ENCODE measurements at places on chromosomes 16 and 17.

DNA sequence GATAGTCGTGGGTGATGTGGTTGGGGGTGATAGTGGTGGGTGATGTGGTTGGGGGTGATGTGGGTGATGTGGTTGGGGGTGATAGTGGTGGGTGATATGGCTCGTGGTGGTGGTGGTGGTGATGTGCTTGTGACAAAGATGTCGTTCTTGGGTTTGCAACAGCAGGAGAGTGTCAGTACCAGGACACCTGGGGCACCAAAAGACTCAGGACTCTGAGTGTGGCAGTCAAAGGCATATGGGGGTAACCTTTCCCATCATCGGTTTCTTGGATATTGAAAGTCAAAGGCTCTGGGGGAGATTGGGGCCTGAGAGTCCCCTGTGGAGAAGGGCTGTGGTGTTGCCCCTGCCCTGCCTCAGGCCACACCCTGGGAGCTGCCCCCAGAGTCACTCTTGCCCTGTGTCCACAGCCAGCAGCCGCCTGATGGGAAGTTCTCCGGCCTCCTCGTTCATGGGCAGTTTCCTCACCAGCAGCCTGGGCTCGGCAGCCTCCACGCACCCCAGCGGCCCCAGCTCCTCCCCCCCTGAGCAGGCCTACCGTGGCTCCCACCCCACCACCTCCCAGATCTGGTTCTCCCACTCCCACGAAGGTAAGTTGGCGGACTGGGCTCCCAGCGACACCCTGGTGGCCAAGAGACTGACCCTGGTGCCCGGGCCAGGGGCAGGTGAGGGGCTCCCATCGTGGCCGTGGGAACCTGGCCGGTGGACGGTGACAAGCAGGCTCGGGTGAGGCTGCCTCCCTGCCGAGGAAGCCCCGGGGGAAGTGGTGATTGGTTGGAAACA, 31.3 kb downstream of the BAHCC1 start:
- DNase-seq: no peak

DNA sequence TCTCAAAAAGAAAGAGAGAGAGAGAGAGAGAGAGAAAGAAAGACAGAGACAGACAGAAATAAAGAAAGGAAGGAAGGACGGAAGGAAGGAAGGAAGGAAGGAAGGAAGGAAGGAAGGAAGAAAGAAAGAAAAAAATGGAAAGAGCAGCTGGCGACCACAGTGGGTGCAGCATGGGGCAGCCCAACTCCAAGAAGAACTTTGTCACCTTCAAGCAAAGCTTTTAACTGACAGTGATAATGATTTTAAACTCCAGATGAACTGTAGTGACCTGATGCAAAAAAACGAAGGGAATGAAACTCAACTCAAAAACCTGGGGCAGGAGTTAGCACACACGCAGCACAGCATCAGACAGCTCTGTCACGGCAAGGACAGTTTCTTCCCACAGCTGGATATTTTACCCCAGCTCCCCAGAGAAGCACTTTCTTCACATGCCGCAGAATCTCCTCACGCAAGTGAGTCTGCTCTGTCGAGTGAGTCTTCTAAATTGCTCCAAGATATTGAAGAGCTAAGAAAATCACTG, 5.0 kb upstream of the ARHGAP17 start:
- DNase-seq: no peak

DNA sequence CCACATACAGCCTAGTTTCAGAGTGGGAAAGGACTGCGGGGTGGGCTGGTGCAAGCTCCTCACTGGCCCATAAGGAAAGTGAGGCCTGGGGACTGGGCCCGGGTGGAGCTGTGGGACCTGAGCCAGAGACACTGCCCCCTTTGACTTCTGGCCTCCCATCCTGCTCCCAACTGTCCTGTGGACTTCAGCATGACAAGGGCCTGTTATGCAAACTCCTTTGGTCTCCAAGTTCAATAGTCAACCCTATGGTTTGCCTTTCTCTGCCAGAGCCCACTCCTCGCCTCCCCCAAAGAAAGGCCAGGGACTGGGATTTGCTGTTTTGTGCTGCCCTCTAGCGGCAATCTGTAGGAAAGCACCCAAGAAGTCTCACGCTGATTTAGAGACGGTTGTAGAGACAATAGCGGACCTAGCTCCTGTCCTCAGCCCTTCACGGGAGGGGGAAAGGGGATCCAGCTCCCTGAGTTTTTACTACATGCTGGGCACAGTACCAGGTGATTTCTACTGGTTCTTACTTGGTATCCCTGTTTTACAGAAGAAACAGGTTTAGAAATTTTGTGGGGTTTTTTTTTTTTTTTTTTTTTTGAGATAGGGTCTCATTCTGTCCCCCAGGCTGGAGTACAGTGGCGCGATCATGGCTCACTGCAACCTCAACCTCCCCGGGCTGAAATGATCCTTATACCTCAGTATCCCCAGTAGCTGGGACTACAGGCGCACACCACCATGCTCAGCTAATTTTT, 1.2 kb upstream of the TLCD3B start:
- peak; percentile 79 for DNase-seq

GRCh38 chr17:48759288-48759687, 30.7 kb upstream of the HOXB13 start:
- DNase-seq: no peak

DNA sequence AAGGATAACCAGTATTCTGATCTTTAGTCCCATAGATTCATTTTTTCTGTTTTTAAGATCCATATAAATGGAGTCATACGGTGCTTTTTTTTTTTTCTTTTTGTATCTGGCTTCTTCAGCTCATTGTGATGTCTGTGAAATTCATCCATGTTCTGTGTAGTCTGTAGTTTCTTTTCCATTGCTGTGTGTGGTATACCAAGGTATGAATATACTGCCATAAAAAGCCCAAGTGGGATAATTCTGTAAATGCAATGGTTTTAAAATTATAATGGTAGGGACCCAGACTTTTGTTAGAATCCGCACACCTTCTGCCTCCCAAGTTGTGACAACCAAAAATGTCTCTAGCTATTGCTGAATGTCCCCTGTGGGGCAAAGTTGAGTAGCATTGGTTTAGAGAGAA, 7.6 kb downstream of the NUP93 start:
- no peak for DNase-seq

DNA sequence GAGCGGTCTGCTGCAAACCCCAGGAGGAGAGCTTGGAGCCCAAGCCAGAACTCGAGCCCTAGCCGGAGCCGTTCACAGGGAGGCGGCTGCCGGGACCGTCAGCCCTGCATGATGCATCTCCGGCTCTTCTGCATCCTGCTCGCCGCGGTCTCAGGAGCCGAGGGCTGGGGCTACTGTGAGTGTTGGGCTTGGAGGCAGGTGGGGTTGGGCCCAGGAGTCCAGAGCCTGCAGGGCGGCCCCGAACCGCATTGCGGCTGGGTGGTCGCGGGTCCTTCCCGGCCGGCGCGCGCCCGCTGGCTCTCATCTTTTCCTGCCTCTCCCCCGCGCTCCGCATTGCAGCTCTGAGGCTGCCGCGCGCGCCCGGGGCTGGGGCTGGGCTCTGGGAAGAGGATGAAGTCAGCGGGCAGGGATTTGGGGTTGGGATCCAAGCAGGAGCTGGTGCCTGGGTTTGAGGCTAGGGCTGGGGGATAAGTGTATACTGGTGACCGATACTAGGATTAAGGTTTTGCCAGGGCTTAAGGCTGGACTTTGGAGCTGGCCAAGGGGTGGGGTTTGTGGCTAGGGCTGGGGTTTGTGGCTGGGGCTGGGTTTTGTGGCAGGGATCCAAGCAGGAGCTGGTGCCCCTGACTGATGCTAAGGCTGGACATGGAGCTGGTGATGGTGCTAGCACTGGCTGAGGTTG, 532 bp downstream of the CNTNAP1 start:
- DNase-seq: peak; percentile 71

- no peak for DNase-seq
Measured at GRCh38 chr16:30136971-30137605, 14.1 kb upstream of the MAPK3 start.

- DNase-seq: peak; percentile 79
Measured at GRCh38 chr16:27245276-27246172, 23.0 kb downstream of the NSMCE1 start.

GRCh38 chr17:46940692-46941404, 17.9 kb downstream of the GOSR2 start:
- peak; percentile 87 for DNase-seq

GRCh38 chr17:80316927-80317705, 56.5 kb downstream of the RNF213 start:
- DNase-seq: no peak

GRCh38 chr16:87243478-87243877, 73.7 kb downstream of the C16orf95 start:
- no peak for DNase-seq

DNA sequence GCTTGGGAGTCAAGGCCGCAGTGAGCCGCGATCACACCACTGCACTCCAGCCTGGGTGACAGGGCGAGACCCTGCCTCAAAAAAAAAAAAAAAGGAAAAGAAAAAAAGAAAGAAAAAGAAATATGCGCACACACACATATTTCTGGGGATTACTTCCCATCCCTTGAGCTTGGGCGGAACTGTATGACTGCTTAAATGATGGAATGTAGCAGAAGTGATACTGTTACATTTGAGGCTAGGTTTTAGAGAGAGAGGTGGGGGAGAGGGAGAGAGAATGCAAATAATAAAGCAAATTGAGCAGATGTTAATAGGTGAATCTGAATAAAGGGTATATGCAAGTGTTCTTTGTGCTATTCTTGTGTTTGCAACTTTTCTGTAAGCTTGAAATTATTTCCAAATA, 12.0 kb upstream of the USP32 start:
- DNase-seq: no peak
